ENCODE measurements at places on chromosomes 6 and 20.

DNA sequence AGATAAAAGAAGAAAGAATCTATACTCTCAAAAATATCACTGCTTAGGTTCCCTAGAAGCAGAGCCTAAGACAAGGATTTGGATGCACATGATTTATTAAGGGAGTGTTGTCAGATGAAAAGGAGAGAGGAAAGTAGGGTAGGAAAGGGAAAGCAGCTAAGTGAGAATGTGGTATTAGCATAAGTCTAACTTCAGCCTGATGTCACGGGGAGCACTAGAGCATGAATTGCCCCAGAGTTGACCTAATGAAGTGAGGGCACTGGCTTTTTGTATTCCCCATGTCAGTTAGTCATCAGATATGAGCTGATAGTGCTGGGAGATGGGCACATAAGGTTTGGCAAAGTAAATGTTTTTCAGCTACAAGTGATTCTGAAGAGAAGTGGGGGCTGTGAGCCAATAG lies 129.0 kb upstream of the THEMIS start:
- DNase-seq, result no peak

DNA sequence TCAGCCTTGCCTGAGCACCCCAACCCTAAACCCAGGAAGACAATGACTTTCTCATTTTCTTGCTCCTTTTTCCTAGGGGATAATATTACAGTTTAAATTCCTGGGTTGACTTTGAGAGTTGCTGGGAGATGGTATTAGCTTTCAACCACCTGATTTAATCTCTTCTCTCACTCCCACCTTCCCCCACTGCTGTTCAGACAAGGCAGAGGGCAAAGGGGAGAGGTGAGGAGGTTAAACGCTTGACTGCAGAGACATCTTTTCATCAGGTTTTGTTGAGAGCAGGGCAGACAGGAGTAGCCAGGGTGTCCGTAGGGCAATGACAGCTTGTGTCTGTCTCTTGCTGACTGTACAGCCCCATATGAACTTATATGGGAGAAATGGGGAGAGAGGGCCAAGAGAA lies 811.2 kb downstream of the MAFB start:
- DNase-seq, result no peak

DNA sequence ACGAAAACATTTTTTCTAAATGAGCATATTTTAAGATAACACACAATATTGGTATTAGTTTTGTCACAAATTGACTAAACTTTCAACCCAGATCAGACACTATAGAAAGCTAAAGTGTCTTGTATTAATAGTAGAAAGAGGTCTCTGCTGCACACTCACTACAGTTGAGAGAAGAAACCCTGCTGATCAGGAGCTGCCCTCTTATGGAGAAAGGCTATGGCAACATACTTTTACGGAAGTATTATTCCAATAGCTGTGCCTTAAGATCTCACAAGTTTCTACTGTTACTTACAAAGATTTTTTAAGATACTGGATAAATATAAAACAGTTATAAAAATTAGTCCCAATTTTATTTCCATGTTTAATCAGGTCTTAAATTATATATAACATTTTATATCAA lies 155.7 kb downstream of the RIMS1 start:
- DNase-seq, result no peak

DNA sequence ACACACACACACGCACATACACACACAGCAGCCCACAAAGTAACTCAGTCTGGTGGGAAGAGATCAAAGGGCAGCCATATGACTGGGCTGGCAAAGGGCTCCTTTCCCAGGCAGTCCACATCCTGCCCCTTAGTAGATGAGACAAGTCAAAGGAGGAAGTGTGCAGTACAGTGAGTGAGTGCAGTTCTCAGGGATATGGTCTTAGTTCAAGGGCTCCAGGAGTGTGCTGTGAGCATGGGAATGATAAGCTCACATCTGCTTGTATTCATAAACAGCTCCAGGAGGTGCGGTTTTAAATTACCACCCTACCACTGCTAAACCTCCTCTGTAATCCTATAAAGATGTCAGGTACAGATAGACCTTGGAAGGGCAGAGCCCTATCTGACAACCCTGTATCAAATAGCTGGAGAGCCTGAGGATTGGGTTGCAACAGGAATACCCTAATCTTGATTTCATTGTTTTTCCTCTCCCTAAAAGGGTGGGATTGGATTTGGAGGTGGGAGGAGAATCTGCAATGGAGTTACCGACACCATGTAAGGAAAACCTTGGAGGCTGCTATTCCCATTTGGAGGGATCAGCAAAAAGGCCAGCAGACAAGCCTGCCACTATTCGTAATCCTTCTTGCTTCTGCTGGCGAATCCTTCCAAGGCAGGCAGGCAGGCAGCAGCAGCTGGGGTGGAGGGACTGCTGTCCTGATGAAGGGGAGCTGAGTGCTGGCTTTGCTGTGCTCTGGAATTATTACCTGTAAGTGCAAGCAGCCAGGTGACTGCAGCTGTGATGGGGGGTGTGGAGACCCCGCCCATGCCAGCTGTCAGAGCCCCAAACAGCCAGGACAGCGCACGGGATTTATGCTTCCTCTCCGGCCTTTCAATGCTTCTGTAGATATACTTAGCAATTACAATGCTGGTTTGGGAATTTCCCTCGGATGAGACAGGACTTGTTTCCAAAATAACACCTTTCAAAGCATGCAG lies 342.7 kb downstream of the PRL start:
- DNase-seq, result no peak

GRCh38 chr6:5398530-5398929 lies 137.2 kb downstream of the FARS2 start:
- DNase-seq, result peak; percentile 59

DNA sequence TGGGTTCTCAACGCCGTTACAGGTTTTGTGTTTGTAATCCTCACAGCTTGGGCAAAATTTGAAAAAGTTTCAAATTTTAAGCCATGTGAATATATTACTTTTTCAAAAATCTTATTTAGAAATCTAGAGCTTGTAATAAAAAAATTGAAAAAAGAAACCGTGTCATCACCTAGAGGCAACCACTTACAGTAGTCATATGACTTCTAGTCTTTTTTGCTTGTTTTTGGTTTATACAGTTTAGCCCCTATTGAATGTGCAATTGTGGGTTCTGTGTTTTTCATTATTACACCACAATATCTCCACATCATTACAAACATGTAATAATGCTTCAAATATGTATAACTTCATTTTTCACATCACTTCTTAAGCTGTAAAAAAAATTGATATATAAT lies 888 bp downstream of the DYNLRB1 start:
- DNase-seq, result no peak

DNA sequence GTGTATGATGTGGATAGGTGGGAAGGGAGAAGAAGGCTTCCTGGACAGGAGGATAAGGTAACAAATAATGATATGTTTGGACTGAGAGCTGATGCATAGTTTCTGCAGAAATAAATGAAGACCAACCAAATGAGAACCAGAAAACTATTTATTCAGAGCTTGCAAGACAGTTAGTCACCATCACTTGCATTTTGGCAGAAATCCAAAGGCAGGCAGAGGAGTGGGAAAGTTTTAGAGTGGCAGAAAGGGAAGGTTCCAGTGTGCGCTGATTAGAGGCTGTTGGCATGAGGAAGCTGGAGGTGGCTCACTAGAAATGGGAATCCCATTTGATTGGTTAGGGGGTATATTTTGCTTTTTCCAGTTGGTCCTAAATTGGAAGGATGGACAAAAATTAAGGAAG lies 13.0 kb upstream of the F13A1 start:
- DNase-seq, result peak; percentile 60

- DNase-seq, result peak; percentile 75
Measured at GRCh38 chr20:58102261-58102660, 126.2 kb downstream of the ANKRD60 start.

DNA sequence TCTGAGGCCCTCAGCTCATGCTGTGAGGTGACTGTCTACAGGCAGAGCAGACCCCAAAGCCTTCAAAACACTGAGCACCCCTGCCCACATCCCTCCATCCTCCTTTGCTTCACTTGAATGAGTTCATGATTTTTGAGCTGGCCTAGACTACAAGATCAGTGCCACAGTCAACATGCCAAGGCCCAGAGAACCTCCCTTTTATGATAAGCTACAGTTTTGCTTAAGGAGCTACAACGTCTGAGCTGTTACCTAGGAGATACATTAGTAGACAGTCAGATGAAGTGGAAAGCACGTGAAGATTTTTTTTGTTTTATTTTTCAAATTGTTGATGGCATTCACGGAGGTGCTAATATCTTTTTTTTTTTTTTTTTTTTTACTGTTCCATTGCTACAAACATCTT lies 139.0 kb downstream of the SOBP start:
- no peak for DNase-seq

DNA sequence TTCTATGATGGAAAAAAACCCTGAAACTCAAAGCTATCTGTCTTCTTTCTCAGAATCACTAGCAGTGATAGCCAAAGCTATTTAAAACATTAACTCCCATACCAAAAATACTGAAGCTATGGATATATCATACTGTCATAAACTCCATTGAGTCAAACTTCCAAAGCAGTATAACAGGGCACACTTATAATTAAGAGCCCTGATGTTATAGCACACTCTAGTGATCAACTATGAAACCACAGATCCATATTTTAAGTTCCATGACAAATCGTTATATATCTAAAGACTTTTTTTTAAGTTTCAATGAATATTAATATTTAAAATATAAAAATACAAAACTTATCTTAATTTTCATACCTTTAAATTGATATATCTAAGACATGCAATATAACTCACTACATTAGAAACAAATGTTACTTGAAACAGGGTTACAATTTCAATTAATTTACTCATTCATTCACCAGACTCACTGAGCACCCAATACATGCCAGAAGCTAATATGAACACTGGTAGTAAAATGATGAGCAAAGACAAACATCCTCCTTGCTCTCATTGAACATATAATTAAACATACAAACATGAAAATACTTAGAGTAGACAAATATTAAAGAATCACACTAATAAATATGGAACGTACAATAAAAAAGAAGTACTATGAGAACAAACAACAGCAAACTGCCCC lies 69.3 kb downstream of the IBTK start:
- peak; percentile 27 for DNase-seq

DNA sequence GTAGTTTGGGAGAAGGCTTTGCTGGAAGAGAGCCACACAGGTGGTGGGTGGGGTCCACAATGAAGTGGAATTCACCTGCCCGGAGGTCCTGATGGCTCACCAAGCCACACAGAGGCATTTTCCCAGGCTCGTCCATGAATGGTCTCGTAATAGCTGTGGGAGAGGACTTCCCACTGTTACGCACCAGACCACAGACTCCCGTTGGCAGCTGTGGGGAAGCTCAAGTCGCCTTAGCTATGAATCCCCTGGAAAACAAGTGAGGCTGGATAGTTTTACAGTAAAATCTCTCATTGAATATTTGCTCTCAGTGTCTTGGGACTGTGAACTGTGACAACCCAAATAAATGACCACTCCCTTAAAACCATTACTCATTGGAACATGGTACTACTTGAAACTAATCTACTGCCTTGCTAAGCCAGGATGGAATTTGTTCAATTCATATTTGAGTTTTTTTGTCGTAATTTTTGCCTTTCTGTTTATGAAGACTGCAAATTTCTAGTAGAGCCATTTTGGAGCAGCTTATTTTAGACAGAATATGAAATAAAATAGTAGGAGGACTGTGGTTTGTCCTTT lies 79.4 kb downstream of the JAG1 start:
- peak; percentile 54 for DNase-seq

DNA sequence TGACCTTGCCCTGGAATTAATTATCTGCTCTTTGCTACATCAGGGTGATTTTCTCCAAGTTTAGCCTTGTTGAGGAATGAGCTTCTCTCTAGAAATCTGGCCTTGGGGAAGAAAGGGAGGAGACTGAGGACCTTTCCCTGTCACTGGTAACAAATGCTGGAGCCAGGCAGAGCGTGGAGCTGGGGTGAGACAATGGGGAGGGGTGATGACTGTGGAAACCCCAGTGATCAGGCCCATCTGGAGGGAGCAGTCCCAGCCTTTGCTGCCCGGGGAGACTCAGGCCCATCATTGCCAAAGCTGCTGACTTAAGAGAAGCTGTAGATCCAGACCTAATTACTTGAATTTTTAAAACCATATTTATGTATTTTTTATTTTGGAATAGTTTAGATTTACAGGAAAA lies 31.3 kb downstream of the BCAS4 start:
- no peak for DNase-seq

DNA sequence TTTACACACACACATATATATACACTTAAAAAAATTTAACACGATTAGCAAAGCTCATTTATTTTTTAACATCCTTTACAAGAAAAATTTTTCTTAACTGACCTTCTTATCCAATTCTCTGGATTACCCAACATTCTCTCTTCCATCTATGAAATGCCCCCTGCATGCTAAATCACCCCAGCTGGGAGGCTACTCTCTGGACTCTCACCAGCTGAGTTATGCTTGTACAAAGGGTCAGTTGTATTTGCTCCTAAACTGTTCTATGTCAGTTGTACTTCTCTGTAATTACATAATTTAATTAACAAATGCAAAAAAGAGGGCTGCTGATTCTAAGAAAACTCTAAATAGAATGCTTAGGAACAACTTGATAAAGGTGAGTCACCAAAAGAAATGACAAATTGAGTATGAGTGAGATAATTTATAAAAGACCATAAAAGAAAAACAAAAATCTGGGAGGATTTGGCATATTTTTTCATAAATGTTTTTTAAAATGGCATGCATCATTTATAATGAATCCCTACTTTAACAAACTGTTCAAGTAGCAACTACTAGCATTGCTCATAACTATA lies 120.5 kb downstream of the KIF13A start:
- no peak for DNase-seq

- no peak for DNase-seq
Measured at GRCh38 chr6:75183099-75183541, 22.7 kb downstream of the COL12A1 start.

DNA sequence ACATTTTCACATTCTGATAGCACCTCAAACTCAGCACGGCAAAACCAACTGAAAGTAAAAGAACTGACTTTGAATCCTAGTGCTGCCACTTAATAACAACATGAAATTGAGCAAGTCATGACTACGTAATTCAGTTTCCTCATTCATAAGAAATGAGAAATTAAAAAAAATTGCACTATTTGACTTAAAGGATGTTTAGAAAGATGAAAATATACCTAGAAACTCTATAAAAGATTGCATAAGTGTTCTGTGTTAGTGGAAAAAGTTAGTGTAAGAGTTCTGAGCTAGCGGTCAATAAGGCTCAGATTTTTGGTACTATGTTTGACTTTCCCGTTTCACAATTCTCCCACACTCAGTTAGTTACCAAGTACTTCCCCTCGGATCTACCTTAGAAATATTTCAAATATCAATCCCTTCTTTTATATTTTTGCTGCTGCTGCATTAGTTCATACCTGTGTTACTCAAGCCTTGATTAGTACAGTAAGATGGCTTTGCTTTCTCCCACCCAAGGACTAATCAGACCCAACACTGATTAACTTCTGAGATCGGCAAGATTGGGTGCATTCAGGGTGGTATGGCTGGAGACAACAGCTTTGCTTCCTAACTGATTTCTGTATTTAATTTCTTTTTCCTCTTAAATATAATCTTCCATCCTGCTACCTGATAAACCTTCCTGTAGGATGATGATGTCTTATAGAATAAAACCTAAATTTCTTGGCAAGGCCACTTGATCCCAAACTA lies 25.9 kb downstream of the ECHDC1 start:
- DNase-seq, result no peak

- no peak for DNase-seq
Measured at GRCh38 chr6:18241208-18242038, 22.9 kb downstream of the DEK start.

Measured in MCF 10A (cell line).